Hair follicular keratinocyte (primary cell): ENCODE measurements at places on chromosomes 3 and 15. TPM values are rescaled to one million over a fixed set of nuclear protein-coding genes. Genes with fewer than 3 reads are reported as not detected.

Gene SLC2A2
- total RNA-seq, result not detected in 2 replicates

Gene LEO1
- 20.3 and 25.6 TPM in 2 replicates for total RNA-seq

Gene ALS2CL
- total RNA-seq, result 41.9 and 89.0 TPM in 2 replicates

Gene SMARCC1
- total RNA-seq, result 29.2 and 32.2 TPM in 2 replicates

Gene DPPA2
- total RNA-seq, result not detected in 2 replicates

Gene GCHFR
- 7.1 and 14.5 TPM in 2 replicates for total RNA-seq

Gene OTOL1
- not detected in 2 replicates for total RNA-seq

Gene RETNLB
- total RNA-seq, result not detected in 2 replicates

Gene SPINT1
- total RNA-seq, result 210 and 272 TPM in 2 replicates

Gene CDV3
- total RNA-seq, result 137 and 143 TPM in 2 replicates

Gene OCA2
- total RNA-seq, result not detected in 2 replicates

Gene XCR1
- total RNA-seq, result not detected in 2 replicates

Gene SOX2
- not detected in 2 replicates for total RNA-seq

Gene STAC
- total RNA-seq, result 4.4 and 4.9 TPM in 2 replicates

Gene ANKRD63
- total RNA-seq, result not detected in 2 replicates

Gene CADPS
- total RNA-seq, result 0.27 TPM in 1 of 2 replicates, not detected in the other

Gene ZNF660
- 0.55 and 0.72 TPM in 2 replicates for total RNA-seq

Gene HHATL
- total RNA-seq, result not detected in 2 replicates

Gene CCDC51
- 30.1 and 39.5 TPM in 2 replicates for total RNA-seq

Gene FGD5
- not detected in 2 replicates for total RNA-seq

Gene KLF13
- total RNA-seq, result 55.3 and 67.1 TPM in 2 replicates

Gene CCDC33
- total RNA-seq, result not detected in 2 replicates

Gene TMEM108
- 0.16 TPM in 1 of 2 replicates, not detected in the other for total RNA-seq

Gene SLC9C1
- not detected in 2 replicates for total RNA-seq

Gene REC114
- not detected in 2 replicates for total RNA-seq

Gene ARGFX
- not detected in 2 replicates for total RNA-seq
